ENCODE measurements at places on chromosomes 1 and 21.

DNA sequence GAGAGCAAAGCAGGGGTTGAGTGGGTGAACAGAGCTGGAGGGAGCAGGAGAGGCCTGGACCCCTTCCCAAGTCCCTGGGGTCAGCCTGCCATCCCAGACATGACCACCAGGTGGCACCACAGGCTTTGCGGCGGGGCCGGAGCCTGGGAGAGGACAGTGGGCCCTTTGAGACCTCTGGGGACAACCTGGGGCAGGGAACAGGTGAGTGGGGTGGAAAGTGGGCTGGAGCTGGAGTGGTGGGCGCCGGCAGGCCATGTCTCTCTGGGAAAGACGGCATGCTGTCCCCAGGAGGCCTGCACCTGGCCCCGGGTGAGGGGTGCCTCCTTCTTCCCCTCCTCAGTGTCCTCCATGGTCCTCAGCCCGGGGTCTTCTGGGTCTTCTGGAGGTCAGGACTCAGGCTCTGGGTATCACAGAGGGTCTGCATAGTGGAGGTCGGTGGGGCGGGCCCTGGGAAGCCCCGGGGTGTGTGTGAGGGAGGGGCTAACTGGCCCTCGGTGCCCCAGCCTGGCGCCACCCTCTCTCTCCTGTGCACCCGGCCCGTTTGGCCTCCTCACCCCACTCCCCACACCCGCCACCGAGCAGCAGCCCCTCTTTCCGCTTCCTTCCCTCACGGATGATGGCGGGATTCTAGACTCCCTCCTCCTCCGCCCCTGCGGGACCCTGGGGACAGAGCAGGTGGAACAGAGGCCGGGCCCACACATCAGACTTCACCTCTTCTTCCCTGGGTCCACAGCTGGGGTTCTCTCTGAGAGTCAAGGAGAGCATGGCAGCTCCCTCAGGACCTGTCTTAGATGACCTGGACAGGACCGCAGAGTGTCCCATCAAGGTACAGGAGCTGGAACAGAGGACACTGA, 28.5 kb upstream of the PKP1 start:
- DNase-seq: peak; percentile 46

- DNase-seq: no peak
Measured at GRCh38 chr1:23478896-23479665, 4.9 kb downstream of the ASAP3 start.

DNA sequence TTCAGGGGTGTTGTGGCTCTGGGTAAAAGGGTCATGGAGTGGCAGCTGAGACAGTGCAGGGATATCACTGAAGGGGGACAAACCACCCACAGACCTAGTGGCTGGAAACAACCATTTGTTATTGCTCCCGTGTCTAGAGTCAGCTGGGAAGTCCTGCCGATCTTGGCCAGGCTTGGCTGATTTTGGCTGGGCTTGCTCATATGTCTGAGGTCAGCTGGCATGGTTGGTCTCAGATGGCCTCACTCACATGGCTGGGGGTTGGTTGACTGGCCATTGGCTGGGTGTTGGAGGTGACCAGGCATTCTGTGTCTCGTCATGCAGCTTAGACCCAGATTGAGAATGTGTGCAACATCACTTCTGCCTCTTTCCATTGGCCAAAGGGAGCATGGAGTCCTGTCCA, 203.8 kb upstream of the POU3F1 start:
- DNase-seq: no peak

GRCh38 chr1:196544617-196545016, 63.6 kb downstream of the KCNT2 start:
- DNase-seq: no peak

GRCh38 chr1:172135978-172136610, 284.4 kb upstream of the C1orf105 start:
- no peak for DNase-seq

DNA sequence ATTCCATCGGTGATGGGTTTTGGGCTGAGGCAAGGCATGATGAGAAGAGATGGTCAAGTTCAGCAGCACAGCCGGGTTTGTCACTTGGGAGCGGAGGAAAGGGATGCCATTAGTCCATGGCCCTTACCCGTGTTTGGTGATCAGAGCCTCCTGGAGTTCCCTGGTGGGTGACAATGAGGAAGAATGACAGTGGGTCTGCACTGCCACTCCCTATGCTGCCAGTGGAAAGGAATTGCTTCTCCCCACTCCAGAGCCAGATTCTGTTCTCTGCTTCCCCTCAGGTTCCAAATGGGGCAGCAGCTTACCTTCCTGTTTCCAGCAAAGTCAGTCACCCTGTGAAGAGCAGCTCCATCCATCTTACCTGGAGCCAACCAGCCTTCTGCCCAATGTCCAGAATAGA, 393.1 kb downstream of the PTPRU start:
- no peak for DNase-seq

DNA sequence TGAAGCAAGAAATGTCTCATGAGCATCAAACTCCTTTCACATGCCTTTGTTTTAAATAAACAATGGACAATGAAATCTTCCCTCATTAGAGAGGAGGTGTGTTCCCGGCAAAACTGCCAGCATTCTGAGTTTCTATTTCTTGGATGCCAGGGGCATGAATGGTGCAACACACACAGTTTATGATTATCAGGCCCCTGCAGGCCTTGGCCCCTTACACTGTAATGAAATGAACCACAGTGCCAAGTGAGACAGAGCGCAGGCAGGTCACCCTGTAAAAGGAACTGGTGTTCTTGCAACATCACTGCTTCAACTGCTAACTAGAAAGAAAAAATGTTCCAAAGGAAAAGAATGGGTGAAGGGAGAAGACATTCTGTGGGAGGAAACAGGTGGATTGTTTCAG, 3.8 kb upstream of the PIGC start:
- DNase-seq: no peak

DNA sequence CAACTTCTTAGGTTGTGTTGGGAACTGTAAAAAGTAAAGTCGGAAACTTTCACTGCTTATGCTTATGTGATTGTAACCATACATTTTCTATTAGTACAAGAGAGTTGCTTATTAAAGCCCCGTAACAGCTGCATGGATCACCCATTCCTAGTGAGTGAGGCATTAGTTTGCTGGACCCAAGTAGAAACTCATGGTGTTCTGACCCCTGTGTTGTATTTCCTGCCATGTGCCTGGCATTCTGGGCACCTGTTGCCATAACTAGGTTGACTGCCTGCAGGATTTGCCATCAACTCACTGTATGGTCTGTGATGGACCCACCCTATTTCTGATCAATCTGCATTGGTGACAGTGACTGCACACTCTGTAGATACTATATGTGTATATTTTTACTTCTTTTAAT, 173.0 kb downstream of the PGBD5 start:
- no peak for DNase-seq

Measured in T-cell (primary cell).